Activated T-helper 1 cell treated with anti-CD3 and anti-CD28 coated beads, Interleukin-2, amount 50 U/mL, for 16 hours (primary cell): ENCODE measurements at places on chromosomes 5 and 9.

- DNase-seq, result no peak
These were observed 19.8 kb downstream of the IFT74 start for GRCh38 chr9:26975728-26976707.

GRCh38 chr5:170332058-170332457 lies 34.5 kb upstream of the LCP2 start:
- DNase-seq, result no peak

GRCh38 chr5:149646564-149646963 lies 65.3 kb downstream of the ARHGEF37 start:
- no peak for DNase-seq

GRCh38 chr5:78008356-78008967 lies 232.3 kb upstream of the TBCA start:
- DNase-seq, result no peak

- no peak for DNase-seq
These were observed 714.1 kb upstream of the CDH10 start for GRCh38 chr5:25358919-25359318.

DNA sequence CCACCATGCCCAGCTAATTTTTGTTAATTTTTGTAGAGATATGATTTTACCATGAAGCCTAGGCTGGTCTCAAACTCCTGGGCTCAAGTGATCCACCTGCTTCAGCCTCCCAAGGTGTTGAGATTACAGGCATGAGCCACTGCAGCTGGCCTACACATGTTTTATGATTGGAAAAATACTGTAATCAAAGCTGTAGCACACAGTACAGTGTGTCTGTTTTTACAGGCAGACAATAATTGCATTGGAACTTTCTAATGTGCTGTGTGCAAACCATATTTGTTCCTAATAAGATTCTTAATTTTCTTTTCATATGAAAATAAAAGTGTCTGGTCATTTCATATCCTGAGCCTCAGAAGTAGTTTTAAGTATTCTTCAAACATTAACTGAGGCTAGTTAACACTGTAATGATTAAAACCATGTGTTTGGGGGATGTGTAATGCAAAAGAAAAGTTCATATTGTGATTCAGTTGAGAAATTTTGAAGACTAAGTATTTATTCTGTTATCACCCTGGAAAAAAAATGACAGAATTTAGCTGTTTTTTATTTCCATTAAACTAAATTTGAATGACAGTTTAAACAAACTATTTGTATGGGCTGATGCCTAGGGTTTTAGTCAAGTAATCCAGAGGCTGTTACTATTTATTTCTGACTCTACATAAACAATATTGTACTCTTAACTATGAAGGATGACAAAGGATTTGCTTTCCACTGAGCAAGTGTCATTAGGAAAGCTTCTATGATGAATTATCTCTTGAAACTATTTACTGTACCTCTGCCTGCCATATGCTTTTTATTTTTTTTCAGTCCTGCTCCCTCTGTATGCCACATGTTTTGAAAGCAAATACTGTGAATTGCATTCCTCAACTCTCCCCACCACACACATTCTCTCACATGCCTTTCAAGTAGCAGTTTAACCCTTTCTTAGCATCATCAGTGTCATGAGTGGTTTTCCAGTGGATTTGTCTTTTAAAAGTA lies 111.5 kb downstream of the MTREX start:
- DNase-seq, result no peak

GRCh38 chr5:15752663-15753285 lies 252.8 kb downstream of the FBXL7 start:
- DNase-seq, result no peak

DNA sequence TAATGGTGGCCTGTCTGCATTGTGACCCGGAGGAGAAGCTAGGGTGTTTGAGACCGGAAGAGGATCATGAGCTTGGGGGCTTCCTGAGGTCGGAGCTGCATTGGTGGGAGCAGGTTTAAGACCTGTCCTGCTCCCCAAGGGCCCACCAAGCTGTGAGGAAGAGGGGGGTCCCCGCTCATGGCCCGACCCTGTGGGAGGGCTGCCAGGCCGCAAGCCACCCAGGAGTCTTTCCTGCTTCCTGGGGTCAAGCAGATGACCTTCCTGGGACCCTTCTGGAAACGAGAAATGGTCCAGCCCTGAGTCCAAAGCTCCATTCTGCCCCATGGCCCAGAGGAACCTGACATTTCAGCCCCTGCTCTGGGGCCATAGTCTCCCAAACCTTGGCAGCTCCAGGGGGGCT lies 61.5 kb upstream of the RNU6ATAC start:
- no peak for DNase-seq

- peak; percentile 17 for DNase-seq
These were observed 108.9 kb upstream of the CHD1 start for GRCh38 chr5:99037668-99038067.

GRCh38 chr5:15790446-15791018 lies 290.6 kb downstream of the FBXL7 start:
- no peak for DNase-seq

DNA sequence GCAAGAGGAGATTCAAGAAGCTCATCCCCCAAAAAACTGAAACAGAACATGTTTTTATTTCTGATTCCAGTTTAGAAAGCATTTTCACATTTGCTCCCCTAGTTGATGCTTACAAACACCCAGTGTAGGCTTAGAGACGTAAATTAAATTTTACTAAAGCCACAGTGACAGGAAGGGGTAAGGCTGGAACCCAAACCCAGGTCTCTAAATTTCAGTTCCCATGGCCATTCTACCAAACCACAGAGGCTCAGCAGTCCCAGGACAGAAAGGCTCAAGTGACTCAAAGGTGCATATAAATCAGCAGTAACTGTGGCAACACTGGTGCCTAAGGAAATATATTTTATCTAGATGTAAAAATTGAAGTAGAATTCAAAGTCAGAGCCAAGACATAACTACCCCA lies 128.7 kb downstream of the CEP120 start:
- DNase-seq, result no peak

DNA sequence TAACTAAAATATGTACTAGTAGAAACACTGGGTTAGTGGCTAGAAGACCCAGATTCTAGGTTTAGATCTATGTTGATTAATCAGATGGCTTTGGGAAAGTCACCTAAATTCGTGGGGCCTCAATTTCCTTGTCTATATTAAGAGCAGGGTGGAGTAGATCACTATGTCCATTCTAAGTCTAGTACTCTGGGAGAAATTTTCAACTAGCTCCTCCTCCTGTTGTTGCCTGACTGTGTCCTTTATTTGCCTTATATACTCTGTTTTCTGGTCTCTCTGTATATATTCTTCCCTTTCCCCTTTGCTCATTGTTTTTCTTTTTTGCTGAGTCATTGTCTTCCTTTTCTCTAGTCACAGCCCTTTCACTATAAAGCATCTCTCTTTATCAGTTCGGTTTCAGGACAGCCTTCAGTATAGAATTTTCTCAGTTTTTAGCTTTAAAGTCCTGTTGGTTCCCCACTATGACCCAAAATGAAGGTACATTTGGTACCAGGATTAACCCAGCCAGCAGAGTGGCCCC lies 44.5 kb upstream of the CDH6 start:
- DNase-seq, result no peak

- DNase-seq, result no peak
These were observed 571.1 kb upstream of the ZNF608 start for GRCh38 chr5:125317536-125317995.

GRCh38 chr5:43973318-43973717 lies 370.3 kb downstream of the NNT start:
- DNase-seq, result no peak

GRCh38 chr5:42988568-42988967 lies 51.6 kb downstream of the ANXA2R start:
- DNase-seq, result no peak

DNA sequence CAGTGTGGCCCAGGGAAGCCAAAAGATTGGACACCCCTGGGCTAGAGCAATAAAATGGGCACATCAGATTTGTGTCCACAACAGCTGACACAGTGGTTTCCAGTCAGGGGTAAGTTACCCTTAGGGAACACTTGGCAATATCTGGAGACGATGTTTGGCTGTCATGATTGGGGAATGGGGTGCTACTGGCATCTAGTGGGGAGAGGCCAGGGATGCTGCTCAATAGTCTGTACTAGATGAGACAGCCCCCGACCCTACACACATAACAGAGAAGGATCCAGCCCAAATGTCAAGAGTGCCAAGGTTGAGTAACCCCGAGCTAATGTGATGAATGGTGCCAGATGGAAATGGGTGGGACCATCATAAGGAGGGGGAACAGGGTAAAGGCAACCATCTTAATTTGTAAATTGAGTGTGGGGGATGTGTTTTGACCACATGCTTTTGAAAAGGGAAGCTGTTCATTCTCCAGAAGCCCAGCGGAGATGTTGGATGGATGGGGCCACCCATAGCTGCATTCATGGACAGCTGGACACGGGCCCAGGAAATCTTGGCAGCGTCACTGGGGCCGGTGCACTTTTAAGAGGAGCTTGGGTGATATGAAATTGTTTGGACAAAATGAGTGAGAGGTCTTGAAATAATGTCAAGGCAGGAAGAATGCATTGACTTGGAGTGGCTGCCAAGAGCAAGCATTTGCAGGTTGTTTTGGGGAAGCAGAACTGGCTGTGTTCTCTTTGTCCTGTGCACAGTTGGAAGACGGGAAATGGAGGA lies 33.4 kb downstream of the SYK start:
- DNase-seq, result no peak
